ENCODE measurements at places on chromosomes 1 and 21. TPM values are rescaled to one million over a fixed set of nuclear protein-coding genes. Genes with fewer than 3 reads are reported as not detected.

Gene HJV
- total RNA-seq, result not detected

Gene WDR64
- not detected for total RNA-seq

Gene CCDC24
- 2.1 TPM for total RNA-seq

- DNase-seq, result no peak
These were observed 37.5 kb upstream of the KCNA10 start for GRCh38 chr1:110556471-110556807.

Gene RGS1
- not detected for total RNA-seq

GRCh38 chr1:184824691-184825323 is 70.1 kb upstream of the EDEM3 start:
- no peak for DNase-seq

Gene GFI1
- 0.26 TPM for total RNA-seq

GRCh38 chr1:113903501-113904292 is 902 bp downstream of the AP4B1 start:
- no peak for DNase-seq

Gene NEXN
- 4.4 TPM for total RNA-seq

Gene UBXN10
- not detected for total RNA-seq

DNA sequence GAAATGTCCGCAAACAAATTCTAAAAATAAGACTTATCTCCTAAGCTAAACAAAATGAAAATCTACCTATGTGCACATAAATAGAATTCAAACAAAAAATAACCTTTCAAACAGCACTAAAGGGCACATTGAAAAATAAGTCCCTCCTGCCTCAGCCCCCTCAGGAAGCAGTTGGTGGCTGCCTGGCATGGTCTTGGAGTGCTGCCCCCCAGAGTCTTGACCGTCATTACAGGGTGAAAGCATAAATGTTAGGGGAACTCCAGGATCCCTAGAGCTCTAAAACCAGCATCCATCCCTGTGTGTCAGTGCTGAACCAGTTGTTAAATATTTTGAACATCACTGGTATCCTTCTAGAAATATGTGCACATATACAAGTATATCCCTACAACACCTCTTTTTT is 6.5 kb upstream of the NPL start:
- DNase-seq, result no peak

DNA sequence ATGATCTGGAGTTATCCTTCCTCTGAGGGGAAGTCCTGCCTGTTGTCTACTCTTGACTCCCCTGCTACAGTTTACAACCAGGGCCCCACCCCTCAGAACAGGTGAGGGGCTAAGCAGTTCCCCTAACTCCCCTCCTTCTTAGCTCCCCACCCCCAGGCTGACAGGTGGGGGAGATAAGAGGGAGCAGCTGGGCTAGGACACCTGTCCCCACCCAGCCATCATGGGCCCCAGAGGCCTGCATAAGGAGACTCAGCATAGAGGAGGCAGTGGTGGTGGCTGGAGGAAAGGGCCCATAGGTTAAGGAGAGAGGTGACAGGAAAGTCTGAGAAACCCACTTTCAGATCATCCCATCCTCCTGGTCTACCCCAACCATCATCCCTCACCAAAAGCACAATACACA is 6.8 kb downstream of the MEF2D start:
- DNase-seq, result no peak

- no peak for DNase-seq
These were observed 82.2 kb downstream of the MDM4 start for GRCh38 chr1:204598319-204598969.

Gene G0S2
- total RNA-seq, result 16.0 TPM

Gene PTCH2
- 0.04 TPM for total RNA-seq

DNA sequence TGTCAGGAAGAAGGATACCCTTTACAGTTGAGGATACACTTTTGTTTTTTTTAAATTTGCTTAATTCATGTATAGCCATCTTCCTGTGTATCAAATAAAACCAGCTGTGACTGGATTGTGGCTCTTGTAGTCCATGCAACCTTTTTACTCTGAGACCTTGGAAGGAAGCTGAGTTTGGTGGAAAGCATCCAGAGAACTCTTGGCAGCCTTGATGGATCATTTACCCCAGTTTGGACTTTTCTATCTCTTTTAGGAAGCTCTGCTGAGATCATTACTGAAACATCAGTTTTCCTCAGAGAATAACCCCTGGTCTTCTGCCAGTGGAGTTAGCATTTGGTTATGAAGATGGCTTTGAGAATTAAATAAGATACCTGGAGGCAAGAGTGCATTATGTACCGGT is 21.2 kb upstream of the APOBEC4 start:
- no peak for DNase-seq

Gene SAMSN1
- total RNA-seq, result 4.0 TPM

Gene F13B
- total RNA-seq, result not detected

DNA sequence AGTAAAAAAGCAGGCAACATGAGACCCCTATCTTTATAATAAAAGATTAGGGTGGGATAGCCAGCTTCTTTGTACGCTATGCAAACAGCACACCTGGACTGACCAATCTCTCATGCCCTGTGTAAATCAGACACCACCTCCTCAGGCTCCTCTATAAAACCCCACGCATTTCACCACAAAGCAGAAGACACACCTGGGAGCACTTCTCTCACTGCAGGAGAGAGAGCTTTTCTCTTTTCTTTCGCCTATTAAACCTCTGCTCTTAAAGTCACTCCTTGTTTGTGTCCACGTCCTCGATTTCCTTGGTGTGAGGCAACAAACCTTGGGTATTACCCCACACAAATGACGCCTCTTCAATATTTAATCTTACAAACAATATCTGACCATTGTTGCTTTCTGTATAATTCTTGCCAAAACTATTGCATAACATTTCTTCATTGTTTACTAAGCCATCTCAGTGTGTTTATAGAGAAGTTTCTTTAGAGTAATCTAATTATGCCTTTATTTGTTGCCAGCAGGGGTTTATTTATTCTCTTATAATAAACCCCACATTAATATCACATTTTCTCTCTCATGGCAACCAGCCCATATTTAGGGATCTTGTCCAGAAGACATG is 31.6 kb upstream of the NUF2 start:
- no peak for DNase-seq

DNA sequence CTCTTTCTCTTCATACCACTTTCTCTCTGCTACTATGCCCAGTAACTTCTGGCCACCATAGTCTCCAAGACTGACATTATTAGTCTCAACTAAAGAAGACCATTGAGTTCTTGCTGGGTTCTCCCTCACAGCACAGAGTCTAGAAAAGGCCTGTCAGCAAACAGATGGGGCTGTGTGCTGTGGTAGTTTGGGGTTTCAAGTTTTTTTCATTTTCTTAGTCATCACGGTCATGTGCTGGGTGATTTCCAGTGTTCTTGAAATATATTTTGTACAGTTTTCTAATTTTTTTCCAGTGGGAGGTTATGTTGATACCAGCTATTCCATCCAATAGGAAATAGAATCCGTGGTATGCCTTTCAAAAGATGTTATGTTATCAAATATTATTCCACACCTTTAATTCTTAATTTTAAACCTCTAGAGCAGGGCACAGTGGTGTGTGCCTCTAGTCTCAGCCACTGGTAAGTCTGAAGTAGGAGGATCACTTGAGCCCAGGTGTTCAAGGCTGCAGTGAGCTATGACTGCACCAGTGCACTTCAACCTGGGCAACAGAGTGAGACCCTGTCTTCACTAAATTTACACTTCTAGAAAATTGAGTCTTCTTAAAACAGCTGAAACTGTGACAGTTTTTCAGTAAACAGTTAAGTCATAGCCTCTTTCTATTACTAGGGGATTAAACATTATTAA is 8.3 kb downstream of the CFHR2 start:
- DNase-seq, result no peak

- no peak for DNase-seq
These were observed 60.4 kb upstream of the C1orf53 start for GRCh38 chr1:197841883-197842553.

GRCh38 chr1:832136-832535 is 91.6 kb upstream of the SAMD11 start:
- DNase-seq, result no peak

Gene LEFTY2
- not detected for total RNA-seq

GRCh38 chr1:222462601-222463000 is 85.3 kb downstream of the HHIPL2 start:
- DNase-seq, result no peak

DNA sequence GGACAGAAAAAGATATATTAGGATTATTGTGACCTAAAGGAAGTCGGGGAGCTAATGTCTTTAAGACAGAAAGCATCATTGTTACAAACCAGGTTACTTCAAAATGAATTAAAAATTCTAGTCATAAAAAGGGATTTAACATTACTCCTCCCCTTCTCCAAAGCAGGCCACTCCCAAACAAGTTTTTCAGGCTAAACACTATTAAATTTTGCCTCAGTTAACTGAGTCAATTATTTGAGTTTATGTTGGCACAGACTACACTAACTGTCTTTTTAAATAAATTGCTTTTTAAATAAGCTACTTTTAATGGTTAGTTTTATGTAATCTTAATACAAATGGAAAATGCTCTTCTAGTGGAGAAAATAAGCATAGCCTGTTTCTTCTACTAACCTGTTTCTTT is 395.0 kb upstream of the DUSP10 start:
- no peak for DNase-seq

DNA sequence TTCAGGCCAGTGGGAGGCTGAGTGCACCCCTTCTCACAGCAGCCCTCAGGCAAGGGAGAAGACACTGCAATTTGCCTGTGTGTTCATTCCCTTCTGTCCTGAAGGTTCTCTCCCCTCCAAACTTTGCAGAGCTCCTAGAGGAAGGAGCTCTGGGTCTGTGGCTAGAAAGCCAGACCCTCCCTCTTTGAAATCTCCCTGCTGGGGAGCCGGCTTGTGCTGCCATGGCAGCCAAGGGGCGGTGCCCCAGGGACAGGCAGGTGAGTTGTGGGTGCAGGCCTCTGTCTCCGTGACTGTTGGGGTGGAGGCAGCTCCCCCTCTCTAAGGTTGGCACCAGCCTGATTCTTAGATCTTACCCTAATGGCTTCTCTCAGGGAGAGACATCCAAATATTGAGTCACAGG is 53.0 kb downstream of the OLFML2B start:
- DNase-seq, result no peak

DNA sequence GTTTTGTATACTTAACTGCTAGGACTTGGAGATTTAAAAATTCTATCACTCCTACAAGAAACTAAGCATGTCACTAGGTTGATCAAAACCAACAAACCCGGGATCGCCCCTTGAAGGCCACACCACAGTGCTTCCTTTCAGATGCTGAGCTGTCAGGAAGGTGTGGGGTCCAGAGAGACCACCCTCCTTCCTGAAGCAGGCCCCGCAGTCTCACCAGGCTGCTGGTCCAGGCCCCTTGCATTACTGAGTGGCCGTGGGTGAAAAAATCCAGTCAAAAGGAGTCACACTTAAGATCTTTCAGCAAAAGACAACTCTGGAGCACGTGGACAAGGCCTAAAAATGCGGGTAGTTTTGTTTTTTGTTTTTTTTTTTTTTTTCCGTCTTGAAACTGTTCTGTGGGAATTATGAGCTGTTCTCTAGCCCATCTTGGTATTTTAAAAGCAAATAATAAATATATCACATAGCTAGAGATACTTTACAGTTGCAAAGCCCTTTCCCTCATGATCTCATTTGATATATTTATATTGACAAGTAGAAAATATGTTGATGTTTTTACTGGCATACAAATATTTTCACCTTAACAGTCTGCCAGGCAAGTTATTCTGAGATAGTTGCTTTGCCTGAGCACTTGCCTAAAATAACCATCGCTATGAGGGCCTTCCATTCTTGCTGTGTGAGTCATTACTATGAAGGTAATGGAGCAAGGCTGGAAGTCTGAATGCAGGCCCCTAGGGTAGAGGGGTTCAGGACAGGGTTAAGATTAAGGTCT is 73.1 kb upstream of the EDEM3 start:
- no peak for DNase-seq

DNA sequence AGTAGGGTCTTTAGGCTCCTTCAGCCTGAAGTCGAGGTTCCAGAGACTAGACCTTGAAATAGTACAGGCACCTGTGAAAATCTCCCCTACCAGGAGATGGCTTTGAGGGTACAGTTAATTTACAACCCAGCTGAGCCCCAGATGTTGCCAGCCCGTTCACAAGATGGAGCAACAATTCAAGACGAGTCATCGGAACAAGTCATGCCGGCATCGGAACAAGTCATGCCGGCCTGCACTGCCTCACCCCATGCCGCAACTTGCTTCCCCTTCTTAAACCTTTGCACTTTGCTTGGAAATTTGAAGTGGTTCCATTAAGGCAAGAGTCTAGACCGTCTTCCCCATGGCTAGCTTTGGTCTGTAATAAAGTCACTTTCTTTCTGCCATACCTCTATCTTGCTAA is 16.0 kb downstream of the HHAT start:
- DNase-seq, result no peak

DNA sequence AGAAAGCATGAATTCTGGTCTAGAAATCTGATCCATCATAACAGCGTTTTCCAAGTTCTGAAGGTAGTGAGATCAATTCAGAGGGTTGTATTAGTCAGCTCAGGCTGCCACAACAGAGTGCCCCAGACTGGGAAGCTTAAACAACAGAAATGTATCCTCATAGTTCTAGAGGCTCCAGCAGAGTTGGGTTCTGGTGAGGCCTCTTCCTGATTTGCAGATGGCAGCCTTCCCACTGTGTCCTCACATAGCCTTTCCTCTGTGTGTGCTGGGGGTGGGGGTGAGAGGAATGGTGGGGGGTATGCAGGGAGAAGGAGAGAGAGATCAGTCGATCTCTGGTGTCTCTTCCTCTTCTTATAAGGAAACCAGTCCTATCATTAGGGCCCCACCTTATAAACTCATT is 15.1 kb downstream of the ZBTB8B start:
- no peak for DNase-seq

- no peak for DNase-seq
These were observed 1.1 kb upstream of the DMBX1 start for GRCh38 chr1:46488343-46489168.

DNA sequence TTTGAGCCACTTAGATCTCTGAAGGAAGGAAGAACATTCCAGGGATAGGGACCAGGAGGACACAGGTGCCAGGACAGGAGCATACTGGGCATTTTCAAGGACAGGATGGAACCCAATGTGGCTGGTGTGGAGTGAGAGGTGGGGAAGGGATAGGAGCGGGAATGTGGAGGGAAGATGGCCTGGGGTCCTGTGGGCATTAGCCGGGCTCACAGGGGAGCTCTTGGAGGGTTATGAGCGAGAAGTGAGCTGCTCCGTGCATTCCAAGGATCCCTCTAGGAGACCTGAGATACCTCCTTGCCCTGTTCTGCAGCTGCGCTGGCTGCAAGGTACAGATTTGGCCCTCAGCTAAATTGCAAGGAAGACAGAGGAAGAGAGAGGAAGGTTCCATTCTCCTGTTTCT is 87.5 kb downstream of the IER5 start:
- DNase-seq, result no peak

GRCh38 chr1:121517586-121518230 is 332.9 kb downstream of the SRGAP2C start:
- DNase-seq, result no peak

- DNase-seq, result no peak
These were observed 138.8 kb downstream of the GIPC2 start for GRCh38 chr1:78184460-78185072.

GRCh38 chr1:162134646-162135045 is 65.2 kb downstream of the NOS1AP start:
- DNase-seq, result no peak

Data from pulmonary artery endothelial cell (primary cell).